ENCODE measurements at places on chromosomes 13 and 19. TPM values are rescaled to one million over a fixed set of nuclear protein-coding genes. Genes with fewer than 3 reads are reported as not detected.

GRCh38 chr19:17025991-17026658, 485 bp downstream of the CPAMD8 start:
- peak overlapping the region; percentile 39 for H3K4me3 ChIP-seq
- H3K27ac ChIP-seq = no peak overlapping the region
- H3K27me3 ChIP-seq = peaks cover 58% of the 10 kb centered on the region

- H3K36me3 ChIP-seq = no peaks in the 10 kb centered on the region
- H3K27ac ChIP-seq = no peak overlapping the region
- H3K4me1 ChIP-seq = peaks cover 7% of the 10 kb centered on the region
- no peak for DNase-seq
Observed at GRCh38 chr19:43564800-43565199, 10.5 kb downstream of the XRCC1 start.

DNA sequence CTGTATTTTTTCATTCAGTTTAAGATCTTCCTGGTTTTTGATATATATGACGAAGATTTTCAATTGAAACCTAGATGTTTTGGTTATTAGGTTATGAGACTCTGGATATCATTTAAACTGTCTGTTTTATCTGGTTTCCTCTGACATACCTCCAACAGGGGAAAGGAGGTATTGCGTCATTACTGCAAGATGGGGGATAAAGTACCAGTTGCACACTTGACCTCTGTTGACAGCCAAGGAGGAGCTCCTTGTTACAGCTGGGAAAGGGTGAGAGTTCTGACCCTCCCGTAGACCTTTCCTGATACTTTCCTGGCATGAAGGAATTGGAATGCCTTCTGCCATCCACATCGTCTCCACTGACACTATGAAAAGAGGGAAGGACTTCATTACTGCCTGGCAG, 82.0 kb upstream of the SHISA2 start:
- H3K4me1 ChIP-seq = no peaks in the 10 kb centered on the region
- no peak for DNase-seq
- no peaks in the 10 kb centered on the region for H3K27me3 ChIP-seq
- no peak overlapping the region for H3K4me3 ChIP-seq
- H3K36me3 ChIP-seq = no peaks in the 10 kb centered on the region

GRCh38 chr13:79282976-79283375, 123.1 kb downstream of the RBM26 start:
- no peak for DNase-seq
- H3K27me3 ChIP-seq = no peaks in the 10 kb centered on the region
- no peaks in the 10 kb centered on the region for H3K36me3 ChIP-seq
- H3K4me1 ChIP-seq = no peaks in the 10 kb centered on the region
- H3K27ac ChIP-seq = no peak overlapping the region

The SPACA4 gene
- not detected for total RNA-seq

DNA sequence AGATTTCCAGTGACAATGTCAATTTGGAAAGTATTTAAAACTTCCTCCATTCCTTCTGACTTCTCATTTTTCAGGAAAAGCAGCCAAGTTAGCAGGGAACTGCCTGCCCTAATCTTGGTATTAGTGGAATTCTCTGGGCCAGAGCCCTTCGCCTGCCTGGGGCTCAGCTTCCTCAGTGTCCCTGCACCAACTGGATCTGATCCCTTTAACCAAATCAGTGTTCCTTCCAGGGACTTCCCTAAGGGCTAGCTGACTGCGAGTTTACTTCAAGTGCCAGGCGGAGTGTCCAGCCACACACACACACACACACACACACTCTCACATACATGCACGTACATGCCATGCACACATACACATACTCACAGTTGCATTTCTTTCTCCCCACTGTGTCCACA, 20.0 kb downstream of the RAB20 start:
- no peaks in the 10 kb centered on the region for H3K27me3 ChIP-seq
- peaks cover 3% of the 10 kb centered on the region for H3K4me1 ChIP-seq
- no peak for DNase-seq
- peak overlapping the region; percentile 50 for H3K27ac ChIP-seq
- no peaks in the 10 kb centered on the region for H3K36me3 ChIP-seq

GRCh38 chr19:6509118-6509971, 7.2 kb upstream of the TUBB4A start:
- DNase-seq = peak; percentile 67
- no peak overlapping the region for H3K4me3 ChIP-seq
- peak overlapping the region; percentile 50 for H3K27ac ChIP-seq
- no peaks in the 10 kb centered on the region for H3K4me1 ChIP-seq
- H3K36me3 ChIP-seq = no peaks in the 10 kb centered on the region
- H3K27me3 ChIP-seq = no peaks in the 10 kb centered on the region

The CALR3 gene
- not detected for total RNA-seq

GRCh38 chr19:49533551-49534488, 6.0 kb downstream of the RCN3 start:
- DNase-seq = peak; percentile 89
- H3K27ac ChIP-seq = peak overlapping the region; percentile 77
- no peaks in the 10 kb centered on the region for H3K27me3 ChIP-seq
- peak overlapping the region; percentile 72 for H3K4me3 ChIP-seq
- H3K4me1 ChIP-seq = peaks cover 10% of the 10 kb centered on the region

GRCh38 chr13:33123066-33123859, 107.0 kb downstream of the KL start:
- no peak overlapping the region for H3K4me3 ChIP-seq
- H3K27me3 ChIP-seq = no peaks in the 10 kb centered on the region
- H3K36me3 ChIP-seq = peaks cover 43% of the 10 kb centered on the region
- peak; percentile 62 for DNase-seq
- H3K27ac ChIP-seq = no peak overlapping the region

- no peaks in the 10 kb centered on the region for H3K27me3 ChIP-seq
- DNase-seq = peak; percentile 42
- H3K36me3 ChIP-seq = no peaks in the 10 kb centered on the region
- peaks cover 22% of the 10 kb centered on the region for H3K4me1 ChIP-seq
- H3K4me3 ChIP-seq = no peak overlapping the region
- no peak overlapping the region for H3K27ac ChIP-seq
Observed at GRCh38 chr13:95296326-95296925, 4.8 kb downstream of the ABCC4 start.

DNA sequence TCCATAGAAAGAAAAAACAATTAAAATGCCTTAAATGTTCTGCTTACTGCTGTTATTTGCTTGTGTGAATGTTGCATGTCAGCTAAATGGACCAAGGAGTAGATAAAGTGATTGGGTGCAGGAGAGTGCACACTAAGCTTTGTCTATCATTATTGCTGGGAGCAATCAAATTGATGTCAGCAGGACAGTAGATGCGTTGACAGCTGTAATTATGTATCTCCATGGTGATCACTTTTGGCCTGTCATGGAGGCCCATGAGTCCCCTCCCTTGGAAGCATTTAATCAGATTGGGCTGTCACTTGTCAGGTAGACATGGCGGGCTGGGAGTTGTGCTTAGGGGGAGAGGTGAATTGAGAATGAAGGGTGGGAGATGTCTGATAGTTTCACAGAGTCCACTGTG, 215.3 kb downstream of the PCCA start:
- no peak overlapping the region for H3K27ac ChIP-seq
- H3K27me3 ChIP-seq = no peaks in the 10 kb centered on the region

DNA sequence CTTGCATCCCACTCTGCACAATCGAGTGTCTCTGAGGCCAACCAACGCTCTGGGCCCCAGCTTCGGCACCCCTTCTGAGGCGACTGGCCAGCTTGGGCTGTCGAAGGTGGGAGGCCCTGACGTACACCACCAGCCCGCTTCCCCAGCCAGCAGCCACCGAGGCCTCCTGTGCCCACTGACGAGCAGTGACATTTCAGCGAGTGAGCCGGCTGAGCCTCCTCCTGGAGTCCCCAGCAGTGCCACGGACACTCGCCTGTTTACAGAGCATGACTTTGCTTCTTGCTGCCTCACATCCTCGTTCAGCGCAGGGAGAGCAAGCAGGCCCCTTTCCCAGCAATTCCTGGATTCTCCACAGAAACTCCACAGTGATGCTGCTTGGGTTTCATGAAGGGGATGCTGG, 240.2 kb upstream of the MAB21L1 start:
- H3K4me1 ChIP-seq = peaks cover 4% of the 10 kb centered on the region
- no peaks in the 10 kb centered on the region for H3K36me3 ChIP-seq
- H3K27ac ChIP-seq = no peak overlapping the region
- no peak for DNase-seq
- no peaks in the 10 kb centered on the region for H3K27me3 ChIP-seq
